ENCODE measurements at places on chromosomes 3 and 15.
A peak's percentile ranks its signal among the peaks of the same experiment; 100 is the strongest.

DNA sequence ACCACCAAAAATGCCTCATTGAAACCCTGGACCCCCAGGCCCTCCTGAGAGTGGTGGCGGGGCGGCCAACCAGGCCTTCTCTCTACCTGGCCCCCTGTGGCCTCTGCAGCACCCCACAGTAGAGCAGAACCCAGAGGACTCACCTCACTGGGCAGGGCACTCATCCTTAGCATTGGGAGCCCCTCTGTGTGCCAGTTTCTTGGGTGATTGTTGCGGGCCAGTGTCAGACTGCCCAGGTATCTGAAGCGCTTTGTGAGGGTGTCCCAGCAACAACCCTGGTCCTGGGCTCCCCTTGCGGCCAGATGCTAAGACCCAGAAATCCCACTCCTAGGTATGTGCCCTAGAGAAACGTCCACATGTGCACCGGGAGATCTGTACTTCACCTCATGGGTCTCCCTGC lies 20.7 kb upstream of the MRPS22 start:
- DNase-seq: no peak

- DNase-seq: no peak
Measured at GRCh38 chr15:59879506-59880265, 124.4 kb upstream of the FOXB1 start.

DNA sequence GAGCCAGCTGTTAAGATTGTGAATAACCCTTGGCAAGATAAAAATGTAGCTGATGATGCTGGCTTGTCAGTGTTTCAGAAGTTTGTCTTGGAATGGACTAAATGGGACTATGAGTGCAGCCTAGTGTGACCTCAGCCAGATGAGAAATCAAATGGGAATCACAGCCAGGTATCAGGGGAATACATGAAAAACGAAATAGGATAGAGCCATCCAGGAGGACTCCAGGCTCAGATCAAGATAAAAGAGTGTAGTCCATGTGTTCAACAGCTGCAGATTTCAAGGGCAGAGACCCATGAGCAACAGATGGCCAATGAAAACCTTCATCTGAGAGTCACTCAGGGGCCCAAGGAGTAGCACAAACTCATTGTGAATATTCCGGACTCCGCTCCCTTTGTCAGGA lies 1080.9 kb upstream of the CADM2 start:
- no peak for DNase-seq

DNA sequence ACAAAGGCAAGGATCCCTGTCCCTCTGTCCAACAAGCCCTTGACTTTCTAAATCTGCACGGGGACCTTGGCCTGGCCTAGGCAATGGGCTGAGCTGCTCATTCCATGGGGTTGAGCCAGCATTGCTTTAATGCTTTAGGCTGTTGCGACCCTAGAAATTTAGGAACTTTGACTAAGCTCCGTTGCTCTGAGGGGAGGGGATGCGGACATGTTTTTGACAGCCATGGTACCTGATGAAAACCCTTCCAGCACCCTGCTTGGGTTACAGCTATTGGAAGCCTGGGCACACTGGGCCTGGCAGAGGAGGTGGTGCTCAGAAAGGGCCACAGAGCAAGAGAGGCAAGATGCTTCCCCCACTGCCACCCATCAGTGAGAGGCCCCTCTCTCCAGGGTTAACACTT lies 37.1 kb downstream of the SYNM start:
- no peak for DNase-seq

GRCh38 chr3:32243519-32243918 lies 5.0 kb downstream of the CMTM8 start:
- no peak for DNase-seq

- DNase-seq: no peak
Measured at GRCh38 chr3:34703053-34703452, 904.6 kb downstream of the PDCD6IP start.

DNA sequence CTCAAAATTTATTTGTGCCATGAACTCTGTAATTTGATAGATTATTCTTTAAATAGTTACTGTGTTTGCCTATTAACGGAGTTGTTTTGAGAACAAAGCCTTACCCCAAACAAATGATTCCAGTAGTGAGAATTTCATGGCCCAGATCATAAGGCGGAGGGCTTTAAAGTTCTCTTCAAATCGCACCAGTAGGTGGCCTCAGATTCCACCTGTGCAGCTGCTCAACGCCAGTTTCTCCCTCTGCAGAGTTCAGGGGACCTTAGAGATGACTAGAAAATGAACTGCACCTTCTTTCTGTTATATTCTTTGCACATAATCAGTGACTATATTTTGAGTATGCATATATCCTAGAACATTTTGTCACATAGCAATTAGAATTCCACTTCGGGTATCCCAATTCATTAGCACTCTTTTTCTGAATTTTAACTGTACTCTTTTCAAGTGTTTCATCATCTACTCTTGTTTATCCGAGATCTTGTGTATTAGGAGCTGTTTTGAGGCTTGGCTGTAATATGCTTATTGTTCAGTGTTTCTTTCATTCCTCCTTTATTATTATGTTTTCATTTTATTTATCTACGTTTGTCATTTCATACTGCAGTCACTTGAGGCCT lies 232.6 kb upstream of the CHRM5 start:
- DNase-seq: no peak

DNA sequence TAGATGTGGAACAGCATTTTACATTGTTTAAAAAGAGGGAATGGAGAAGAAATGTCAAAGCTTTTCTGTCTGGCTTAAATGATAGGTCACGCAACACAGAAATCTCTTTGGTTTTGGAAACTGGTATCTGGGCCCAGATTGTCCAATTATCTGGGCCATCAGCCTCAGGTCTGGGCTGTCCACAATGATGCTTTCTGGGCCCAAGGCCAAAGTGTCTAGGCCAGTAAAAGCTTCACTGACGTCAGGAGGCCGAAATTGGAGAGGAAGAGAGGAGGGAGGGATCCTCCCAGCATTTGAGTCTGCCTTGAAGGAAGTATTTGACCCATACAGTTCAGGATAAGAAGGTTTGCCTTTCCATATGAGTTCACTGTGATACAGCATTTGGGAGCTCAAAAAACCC lies 60.7 kb upstream of the ALDH1A3 start:
- no peak for DNase-seq

GRCh38 chr3:127458696-127459604 lies 131.6 kb downstream of the TPRA1 start:
- DNase-seq: peak; percentile 85

- peak; percentile 88 for DNase-seq
Measured at GRCh38 chr15:70098461-70099166, 897 bp upstream of the TLE3 start.

- no peak for DNase-seq
Measured at GRCh38 chr15:91104111-91104510, 4.1 kb downstream of the SV2B start.

DNA sequence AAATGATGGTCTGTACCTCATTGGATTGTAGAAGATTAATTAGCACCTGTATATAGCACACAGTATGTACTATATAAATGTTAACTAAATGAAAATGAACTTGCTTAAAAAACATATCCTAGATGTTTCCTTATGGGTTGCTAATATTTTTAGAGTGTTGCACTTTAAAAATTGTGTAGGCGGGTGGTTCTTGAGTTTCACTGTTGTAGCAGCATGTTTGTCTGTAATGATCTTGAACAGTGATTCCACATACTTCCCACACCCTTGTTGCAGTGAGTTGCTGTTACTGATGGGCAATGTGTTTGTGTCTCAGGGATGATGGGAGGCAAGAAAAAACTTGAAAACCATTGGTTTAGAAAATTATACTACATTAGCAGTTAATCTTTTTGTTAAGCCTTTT lies 22.0 kb downstream of the USP3 start:
- no peak for DNase-seq

GRCh38 chr3:124885466-124886167 lies 1.5 kb downstream of the ITGB5 start:
- peak; percentile 61 for DNase-seq

DNA sequence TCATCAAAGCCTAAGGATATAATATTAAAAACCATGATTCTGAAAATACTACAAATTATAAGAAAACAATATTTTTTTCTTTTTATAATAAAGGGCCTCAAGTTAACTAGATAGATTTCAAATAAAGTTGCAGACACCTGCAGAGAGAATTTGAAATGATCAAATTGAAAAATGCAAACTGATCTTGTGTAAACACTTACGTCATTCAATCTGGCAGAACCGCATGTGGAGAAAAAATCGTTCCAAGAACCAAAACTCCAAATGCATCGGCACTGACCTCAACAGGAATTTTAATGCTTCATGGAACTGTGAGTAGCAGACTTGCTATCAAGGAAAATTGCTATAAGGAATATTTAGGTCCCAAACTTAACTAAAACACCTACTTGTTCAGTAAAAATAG lies 17.2 kb downstream of the CPA3 start:
- DNase-seq: no peak

DNA sequence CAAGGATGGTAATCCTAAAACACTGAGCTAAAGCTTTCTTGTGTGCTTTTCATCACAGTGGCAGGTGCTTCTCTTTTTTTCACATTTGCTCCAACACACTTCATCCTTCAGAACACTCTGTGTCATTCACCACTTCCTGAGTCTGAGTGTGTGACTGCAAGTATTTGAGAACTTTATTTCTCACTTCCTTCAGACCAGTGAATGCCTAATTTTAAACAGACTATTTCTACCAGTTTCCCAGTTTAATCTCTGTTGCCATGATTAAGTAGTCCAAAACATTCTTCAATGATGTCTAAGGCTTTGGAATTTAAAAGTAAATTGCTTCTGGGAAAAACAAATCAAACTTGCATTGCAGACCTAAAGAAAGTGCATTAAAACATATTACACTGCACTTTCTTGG lies 541.2 kb downstream of the RBMS3 start:
- DNase-seq: no peak

DNA sequence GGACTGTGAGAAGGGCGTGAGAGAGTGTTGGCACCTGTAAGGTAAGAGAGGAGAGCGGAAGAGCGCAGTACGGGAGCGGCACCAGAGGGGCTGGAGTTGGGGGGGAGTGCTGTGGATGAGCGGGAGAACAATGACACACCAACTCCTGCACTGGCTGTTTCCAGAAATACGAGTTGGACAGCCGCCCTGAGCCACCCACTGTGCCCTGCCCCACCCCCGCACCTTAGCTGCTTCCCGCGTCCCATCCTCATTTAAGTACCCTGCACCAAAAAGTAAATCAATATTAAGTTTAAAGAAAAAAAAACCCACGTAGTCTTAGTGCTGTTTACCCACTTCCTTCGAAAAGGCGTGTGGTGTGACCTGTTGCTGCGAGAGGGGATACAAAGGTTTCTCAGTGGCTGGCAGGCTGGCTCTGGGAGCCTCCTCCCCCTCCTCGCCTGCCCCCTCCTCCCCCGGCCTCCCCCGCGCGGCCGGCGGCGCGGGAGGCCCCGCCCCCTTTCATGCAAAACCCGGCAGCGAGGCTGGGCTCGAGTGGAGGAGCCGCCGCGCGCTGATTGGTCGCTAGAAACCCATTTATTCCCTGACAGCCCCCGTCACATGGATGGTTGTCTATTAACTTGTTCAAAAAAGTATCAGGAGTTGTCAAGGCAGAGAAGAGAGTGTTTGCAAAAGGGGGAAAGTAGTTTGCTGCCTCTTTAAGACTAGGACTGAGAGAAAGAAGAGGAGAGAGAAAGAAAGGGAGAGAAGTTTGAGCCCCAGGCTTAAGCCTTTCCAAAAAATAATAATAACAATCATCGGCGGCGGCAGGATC lies at the start of gene SOX2:
SOX2 (plus strand) TSS at position 601 of the 811 bp plus-strand sequence. CDS start 436 bp downstream, outside the sequence.
- peak; percentile 89 for DNase-seq

DNA sequence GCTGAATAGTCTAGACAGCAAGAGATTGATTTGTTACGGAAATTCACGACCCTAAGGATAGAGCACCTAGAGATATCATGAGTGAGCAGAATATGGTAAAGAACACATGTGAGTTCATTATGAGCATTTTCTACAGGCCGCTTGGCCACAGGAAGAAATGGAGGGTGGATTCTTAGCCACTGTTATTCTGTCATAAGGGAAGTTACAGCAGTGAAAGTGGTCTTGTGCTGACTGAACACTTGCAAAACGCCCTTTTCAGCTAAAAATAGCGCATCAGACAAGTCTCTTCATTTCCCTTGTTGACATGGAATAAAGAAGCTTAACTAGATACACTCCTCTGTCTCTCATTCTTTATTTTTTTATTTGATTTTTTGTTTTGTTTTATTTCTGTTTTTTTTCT lies 19.8 kb downstream of the DGKG start:
- DNase-seq: no peak

- DNase-seq: no peak
Measured at GRCh38 chr3:183061391-183062172, 37.7 kb downstream of the MCCC1 start.

DNA sequence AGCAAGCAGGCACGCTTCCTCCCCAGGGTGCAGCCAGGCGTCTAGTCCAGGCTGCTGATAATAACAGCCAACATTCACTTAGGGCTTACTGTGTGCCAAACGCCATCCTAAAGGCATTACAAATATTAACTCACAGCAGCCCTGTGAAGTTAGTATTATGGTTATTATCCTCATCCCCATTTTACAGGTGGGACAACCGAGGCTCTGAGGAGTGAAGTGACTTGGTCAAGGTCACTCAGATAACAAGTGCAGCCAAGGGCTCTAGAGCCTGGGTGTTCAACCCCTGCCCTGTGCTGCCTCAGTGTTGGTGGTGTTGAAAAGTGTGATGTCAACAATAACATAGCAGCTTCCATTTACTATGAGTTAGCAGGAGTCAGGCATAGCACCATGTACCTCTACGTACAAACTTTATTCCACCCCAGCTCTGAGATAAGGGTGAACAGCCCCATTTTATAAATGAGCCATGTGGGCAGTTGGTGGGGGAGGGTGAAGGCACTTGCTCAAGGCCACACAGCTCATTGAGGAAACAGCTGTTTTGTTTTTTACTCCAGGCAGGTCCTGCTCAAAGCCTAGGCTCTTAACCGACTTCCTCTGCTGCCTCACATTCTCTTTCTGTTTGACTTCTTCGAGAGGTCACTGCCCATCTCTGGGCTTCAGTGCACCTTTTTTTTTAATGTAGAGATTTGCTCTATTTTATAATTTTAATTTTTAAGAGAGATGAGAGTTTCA lies 24.0 kb upstream of the TRH start:
- DNase-seq: no peak

GRCh38 chr3:65854606-65855304 lies 184.0 kb downstream of the MAGI1 start:
- DNase-seq: no peak

GRCh38 chr15:92005154-92005553 lies 151.6 kb downstream of the SLCO3A1 start:
- no peak for DNase-seq

DNA sequence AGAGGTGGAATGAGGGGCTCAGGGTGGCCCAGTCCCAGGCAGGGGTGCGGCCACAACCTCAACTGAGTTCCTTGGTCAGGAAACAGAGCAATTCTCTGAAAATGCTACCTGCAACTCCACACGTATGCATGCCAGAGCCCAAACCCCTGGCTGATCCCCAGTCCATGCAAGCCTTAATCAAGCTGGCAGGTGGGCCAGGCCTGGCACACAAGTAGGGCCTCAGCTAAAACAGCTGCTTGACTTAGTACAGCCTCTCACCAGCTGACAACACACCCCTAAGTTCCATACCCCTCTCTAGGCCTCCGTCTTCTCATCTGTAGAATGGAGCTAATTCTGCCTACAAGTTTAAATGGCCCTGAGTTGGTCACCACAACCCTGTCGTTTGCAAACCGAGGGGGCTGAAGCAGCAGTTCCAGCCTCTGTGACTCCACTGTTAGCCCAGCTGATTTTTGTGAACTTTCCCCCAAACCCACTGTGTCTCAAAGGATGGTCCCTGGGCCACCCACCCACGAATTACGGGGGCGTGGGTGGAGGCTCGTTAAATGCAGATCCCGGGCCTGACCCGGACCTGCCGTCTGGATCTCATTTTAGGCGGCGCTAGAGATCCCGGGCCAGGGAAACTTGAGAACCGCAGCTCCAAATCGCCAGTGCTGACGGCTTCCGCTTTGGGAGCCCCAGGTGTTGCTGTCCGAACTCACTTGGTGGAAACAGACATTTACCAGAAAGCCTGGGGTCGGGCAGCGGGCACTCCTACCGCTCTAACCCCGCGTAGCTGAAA lies 927 bp downstream of the CHDH start:
- DNase-seq: peak; percentile 70

Measured in retina (tissue), 1 donor.